Esophagus muscularis mucosa (tissue), 4 donors: ENCODE measurements at places on chromosomes 6 and 20. TPM values are rescaled to one million over a fixed set of nuclear protein-coding genes. Genes with fewer than 3 reads are reported as not detected.

The ZSWIM3 gene
- 5.4 TPM for total RNA-seq

The NKAIN4 gene
- 0.17 TPM for total RNA-seq

The TREML4 gene
- total RNA-seq: not detected

The TTBK1 gene
- total RNA-seq: 0.06 TPM

The STX11 gene
- total RNA-seq: 14.1 TPM

The TGM2 gene
- 222 TPM for total RNA-seq

The SLC35D3 gene
- total RNA-seq: 0.11 TPM

The RUNX2 gene
- 1.6 TPM for total RNA-seq

The KCNK15 gene
- 4.6 TPM for total RNA-seq

The SEC23B gene
- total RNA-seq: 21.0 TPM
